ENCODE measurements at places on chromosomes 5 and 9.
A peak's percentile ranks its signal among the peaks of the same experiment; 100 is the strongest.

DNA sequence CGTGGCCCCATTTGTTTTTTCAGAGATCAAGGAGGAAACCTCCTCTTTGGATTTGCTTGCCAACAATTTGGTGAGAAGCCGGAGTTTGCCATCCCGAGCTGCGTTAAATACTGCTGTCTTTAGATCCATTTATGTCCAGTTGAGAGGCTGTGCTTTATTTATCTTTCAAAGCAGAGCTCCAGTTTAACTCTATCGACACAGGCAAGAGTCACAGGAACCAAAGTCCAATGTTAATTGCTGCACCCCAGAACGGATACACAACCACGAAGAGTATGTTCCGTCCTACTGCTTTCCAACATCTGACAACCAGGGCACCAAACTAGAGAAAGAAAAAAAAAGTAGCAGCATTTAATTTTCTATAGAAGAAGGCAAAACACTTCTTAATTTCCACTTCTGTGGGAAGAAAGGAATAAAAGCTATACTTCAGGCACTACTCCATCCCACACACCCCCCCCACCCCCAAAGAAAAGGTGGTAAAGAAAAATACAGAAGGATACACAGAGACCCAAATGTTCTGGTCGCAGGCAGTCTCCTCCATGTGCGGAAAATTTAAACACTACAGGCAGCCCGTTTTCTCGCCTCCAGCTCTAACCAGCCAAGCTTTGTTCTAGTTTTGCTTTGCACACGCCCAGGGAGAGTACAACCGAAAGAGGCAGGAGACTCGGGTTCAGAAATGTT lies 1.1 kb downstream of the FEM1C start:
- peak; percentile 71 for DNase-seq

- DNase-seq = no peak
These were observed 125.9 kb downstream of the PHF2 start for GRCh38 chr9:93702261-93702660.

- DNase-seq = no peak
These were observed 81.4 kb upstream of the ZNF618 start for GRCh38 chr9:113794721-113795120.

DNA sequence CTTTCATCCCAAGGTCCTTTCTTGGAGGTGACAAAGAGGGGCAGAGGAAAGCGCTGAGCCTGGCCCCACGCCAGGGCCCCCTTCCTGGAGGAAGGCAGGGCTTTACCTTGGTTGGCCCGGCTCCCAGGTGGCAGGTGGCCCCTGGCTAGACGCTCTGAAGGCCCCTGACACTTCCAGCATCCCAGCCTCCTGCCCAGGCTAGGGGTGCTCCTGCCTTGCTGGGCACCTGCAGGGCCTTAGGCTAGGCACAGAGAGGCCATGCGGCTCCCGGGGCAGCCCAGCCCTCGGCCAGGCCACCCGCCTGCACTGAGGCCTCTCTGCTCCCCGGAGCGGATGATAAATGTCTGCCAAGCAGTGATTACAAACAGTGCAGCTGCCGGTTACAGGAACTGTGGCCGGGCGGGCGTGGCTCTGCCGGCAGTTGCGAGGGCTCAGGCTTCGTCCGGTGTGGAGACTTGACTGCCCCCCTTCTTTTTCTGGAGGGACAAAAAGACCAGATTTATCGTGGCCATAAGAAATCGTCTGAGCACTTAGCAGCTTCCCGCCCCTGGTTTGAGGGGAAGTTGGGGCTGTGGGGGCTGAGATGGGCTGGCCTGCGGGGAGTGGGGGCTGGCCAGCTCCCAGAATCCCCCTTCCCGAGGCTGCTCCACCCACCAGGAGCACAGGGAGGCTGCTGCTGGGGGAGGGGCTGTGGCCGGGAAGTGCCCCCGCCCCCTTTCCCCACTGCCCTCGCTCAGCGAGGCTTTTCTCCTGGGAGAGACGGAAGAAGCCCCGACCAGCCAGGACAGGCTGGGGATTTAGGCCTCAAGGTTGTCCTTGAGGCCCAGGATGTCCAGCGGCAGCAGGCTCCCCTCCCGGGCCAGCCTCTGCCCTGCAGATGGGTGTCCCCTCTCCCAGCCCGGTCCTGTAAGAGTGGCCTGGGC lies 31.6 kb upstream of the UBAC1 start:
- peak; percentile 68 for DNase-seq

DNA sequence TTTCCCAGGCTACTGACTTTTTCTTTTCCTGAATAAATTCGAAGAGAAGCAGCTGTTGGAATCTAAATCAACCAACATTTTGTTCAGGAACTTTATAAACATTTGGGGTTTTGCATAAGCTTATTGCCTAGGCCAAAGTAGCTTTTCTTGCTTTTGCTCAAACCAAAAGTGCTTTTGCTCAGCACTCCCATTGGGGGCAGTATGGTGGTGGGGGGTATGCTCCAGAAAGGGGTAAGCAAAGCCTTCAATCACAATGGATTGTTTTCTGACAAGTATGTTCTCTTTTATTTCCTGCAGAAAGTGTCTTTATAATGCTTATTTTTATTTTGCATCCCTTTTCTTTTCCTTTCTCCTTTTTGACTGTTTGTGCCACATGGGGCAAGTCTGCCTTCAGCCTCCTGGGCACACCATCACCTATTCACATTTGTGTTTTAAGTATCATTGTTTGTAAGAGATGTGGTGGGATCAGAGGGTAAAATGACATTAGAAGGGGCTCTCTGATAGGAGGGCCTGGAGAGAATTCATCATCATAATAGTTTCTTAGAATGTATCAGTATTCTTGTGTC lies 86.0 kb downstream of the PRDM6 start:
- no peak for DNase-seq

GRCh38 chr5:43019614-43020398 lies 20.3 kb downstream of the ANXA2R start:
- DNase-seq = peak; percentile 91
